ENCODE measurements at places on chromosomes 13 and 19.

DNA sequence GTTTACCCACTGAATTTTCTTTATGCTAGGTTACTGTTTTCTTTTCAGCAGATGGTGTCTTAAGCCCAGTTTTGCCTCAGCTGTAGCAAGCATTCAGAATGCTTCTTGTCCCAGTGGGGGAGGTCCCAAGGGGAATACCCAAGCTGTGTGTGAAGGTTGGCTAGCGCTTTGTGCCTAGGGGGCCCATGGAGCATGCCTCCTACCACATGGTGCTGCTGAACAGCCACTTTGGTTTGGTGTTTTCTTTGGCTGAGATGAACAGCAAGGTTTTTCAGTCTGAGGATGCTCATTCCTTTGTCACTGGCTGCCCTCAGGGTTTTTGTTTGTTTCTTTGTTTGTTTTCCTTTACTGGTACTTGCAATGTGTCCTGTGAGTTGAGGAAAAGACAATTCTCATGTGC is 99.0 kb downstream of the PCDH20 start:
- H3K27me3 ChIP-seq = no peaks in the 10 kb centered on the region
- no peak for DNase-seq

DNA sequence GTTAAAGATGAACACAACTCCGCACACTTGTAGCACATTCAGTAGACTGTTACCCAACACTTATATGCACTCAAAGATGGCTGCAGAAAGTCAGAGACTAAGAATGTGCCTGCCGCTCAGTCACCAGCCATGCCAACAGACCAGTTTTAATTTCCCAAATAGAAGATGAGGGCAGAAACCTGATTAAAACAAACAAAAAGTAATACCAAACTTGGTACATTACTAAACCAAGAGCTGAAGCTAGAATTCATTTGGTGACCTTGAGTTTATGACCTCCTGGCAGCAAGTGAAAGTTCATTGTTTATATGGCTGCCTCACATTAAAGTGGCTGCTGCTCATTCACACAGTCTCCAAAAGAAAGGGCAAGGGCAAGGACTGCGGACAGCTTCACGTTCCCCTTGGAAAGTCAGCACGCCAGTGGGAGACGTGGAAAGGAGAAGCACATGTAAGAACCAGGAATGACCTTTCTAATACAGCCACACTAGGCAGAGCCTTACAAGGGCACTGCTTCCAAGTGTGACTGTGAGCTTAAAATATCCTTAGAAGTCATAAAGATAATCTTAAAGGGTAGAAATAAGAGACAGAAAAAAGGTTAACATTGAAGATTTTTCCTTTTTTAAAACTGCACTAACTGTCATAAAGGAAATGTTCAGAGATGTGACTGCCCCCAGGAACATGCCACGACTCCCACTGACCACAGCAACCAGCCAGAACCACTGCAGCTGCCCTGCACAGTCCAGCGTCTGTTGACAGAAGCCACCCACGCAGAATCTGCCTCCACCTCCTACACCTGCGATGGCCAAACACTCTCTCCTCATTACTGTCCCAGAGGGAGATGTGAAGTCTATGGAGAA is 73.5 kb downstream of the STK24 start:
- no peaks in the 10 kb centered on the region for H3K27me3 ChIP-seq
- DNase-seq = no peak
- H3K4me1 ChIP-seq = peaks cover 62% of the 10 kb centered on the region
- peaks cover 9% of the 10 kb centered on the region for H3K36me3 ChIP-seq
- no peak overlapping the region for H3K4me3 ChIP-seq

DNA sequence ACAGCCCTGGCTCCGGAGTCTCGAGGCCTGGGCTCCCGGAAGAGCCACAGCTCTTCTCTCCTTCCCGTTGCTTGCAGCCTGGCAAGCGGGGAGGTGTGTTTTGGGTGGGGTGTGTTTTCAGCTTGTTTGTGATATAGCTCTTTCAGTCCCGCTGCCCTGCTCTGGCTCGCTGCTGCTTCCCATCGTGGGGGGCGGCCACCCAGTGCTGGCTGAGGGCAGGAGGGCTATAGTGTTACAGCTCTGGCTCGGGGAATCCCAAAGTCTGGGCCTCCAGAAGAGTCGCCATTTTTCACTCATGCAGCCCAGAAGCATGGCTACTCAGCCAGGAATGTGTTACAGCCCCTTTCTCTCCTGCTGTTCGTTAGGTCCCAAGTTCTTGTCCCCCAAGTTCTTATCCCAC is 2.2 kb upstream of the ZNF256 start:
- peaks cover 7% of the 10 kb centered on the region for H3K4me1 ChIP-seq
- H3K4me3 ChIP-seq = no peak overlapping the region
- DNase-seq = no peak
- no peaks in the 10 kb centered on the region for H3K27me3 ChIP-seq

DNA sequence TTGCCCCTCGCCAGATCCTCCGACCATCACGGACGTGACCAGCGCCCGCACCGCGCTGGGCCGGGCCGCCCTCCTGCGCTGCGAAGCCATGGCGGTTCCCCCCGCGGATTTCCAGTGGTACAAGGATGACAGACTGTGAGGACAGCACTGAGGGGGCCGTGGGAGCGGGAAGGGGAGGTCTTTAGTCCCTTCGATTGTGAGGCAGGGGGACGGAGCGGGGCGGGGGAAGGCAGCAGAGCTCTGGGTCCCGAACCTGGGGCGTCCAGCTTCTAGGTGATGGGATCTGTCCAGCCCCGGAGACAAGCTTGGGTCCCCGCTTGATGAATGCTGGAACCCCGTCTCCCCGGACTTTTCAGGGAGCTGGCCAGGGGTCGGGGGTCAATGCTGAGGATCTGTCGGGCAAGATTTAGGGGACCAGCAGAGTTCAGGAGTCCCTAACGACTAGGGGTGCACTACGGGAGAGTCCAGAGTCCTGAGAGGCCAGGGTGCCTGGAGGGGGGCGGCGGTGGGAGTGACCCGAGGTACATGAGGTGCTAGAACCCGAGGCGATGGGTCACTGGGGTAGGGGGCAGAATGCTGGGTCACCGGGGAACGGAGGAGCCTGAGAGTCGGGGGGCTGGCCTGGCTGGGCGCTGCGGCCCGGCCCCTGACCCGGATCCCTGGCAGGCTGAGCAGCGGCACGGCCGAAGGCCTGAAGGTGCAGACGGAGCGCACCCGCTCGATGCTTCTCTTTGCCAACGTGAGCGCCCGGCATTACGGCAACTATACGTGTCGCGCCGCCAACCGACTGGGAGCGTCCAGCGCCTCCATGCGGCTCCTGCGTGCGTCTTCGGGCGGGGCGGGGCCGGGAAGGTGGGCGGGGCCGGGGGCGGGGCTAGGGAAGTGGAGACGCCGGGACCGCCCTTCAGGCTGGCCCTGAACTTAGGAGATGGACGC is 14.6 kb downstream of the VSIG10L start:
- peaks cover 16% of the 10 kb centered on the region for H3K4me1 ChIP-seq
- no peak overlapping the region for H3K27ac ChIP-seq
- H3K36me3 ChIP-seq = no peaks in the 10 kb centered on the region
- no peaks in the 10 kb centered on the region for H3K27me3 ChIP-seq
- peak; percentile 89 for DNase-seq

DNA sequence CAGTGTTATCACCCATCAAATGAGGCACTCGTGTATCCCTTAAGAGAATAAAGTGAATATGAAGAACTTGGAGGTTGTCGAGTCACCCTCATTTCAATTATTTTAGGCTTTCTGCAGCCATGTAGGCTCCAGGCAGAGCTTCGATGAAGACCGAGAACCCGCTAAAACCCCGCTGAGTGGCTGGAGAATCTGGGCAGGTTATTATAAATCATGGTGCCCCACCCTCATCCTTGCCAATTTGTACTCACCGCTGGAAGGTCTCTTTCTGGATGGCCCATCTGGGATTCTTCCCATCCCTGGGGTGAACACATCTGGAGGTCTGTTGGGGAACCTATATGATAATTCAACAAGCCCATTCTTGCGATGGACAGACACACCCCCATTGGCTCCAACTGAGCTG is 190.8 kb downstream of the ZNF536 start:
- no peak overlapping the region for H3K27ac ChIP-seq
- H3K36me3 ChIP-seq = no peaks in the 10 kb centered on the region
- no peak overlapping the region for H3K4me3 ChIP-seq
- DNase-seq = no peak
- H3K4me1 ChIP-seq = no peaks in the 10 kb centered on the region
- no peaks in the 10 kb centered on the region for H3K27me3 ChIP-seq

- H3K27ac ChIP-seq = no peak overlapping the region
- H3K4me3 ChIP-seq = no peak overlapping the region
- H3K27me3 ChIP-seq = no peaks in the 10 kb centered on the region
Measured at GRCh38 chr19:28126135-28126898, 1086.6 kb downstream of the UQCRFS1 start.

DNA sequence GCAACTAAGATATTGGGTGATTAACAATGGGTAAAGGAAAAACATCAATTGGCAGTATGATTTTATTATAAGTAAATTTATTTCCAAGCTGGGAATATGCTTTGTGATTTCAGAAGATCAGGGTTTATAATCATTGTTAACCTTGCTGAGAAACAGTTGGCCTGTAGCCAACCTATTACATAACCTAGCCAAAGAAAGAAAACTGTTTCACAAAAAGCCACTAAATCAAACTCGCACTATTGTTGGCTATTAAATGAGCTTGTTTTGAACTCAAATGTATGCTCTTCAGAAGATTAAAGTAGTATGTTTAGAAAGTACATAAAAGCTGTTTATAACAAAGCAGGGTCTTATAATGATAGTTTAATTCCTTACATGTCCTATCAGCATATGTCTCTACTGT is 151.7 kb downstream of the LHFPL6 start:
- no peak for DNase-seq
- no peak overlapping the region for H3K27ac ChIP-seq
- H3K4me3 ChIP-seq = no peak overlapping the region
- no peaks in the 10 kb centered on the region for H3K36me3 ChIP-seq

- H3K27ac ChIP-seq = peak overlapping the region; percentile 72
- H3K4me3 ChIP-seq = peak overlapping the region; percentile 18
- H3K36me3 ChIP-seq = no peaks in the 10 kb centered on the region
- H3K4me1 ChIP-seq = peaks cover 22% of the 10 kb centered on the region
Measured at GRCh38 chr19:6092329-6093286, 17.7 kb downstream of the RFX2 start.

DNA sequence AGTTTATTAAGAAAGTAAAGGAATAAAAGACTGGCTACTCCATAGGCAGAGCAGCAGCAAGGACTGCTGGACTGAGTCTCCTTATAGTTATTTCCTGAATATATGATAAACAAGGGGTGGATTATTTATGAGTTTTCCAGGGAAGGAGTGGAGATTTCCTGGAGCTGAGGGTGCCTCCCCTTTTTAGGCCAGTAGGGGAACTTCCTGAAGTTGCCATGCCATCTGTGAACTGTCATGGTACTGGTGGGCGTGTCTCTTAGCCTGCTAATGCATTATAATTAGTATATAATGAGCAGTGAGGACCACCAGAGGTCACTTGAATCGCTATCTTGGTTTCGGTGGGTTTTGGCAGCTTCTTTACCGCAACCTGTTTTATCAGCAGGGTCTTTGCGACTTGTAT is 13.5 kb downstream of the ZSCAN5A start:
- no peak for DNase-seq
- no peaks in the 10 kb centered on the region for H3K4me1 ChIP-seq
- H3K27me3 ChIP-seq = no peaks in the 10 kb centered on the region
- peaks cover 29% of the 10 kb centered on the region for H3K36me3 ChIP-seq

- H3K27ac ChIP-seq = no peak overlapping the region
- H3K27me3 ChIP-seq = no peaks in the 10 kb centered on the region
- no peak overlapping the region for H3K4me3 ChIP-seq
- no peaks in the 10 kb centered on the region for H3K36me3 ChIP-seq
- no peaks in the 10 kb centered on the region for H3K4me1 ChIP-seq
Measured at GRCh38 chr13:31805841-31806240, 66.5 kb downstream of the RXFP2 start.

GRCh38 chr13:63514886-63515285 is 2099.2 kb upstream of the PCDH20 start:
- no peak for DNase-seq
- no peak overlapping the region for H3K4me3 ChIP-seq
- no peaks in the 10 kb centered on the region for H3K4me1 ChIP-seq
- no peaks in the 10 kb centered on the region for H3K36me3 ChIP-seq
- H3K27me3 ChIP-seq = no peaks in the 10 kb centered on the region

DNA sequence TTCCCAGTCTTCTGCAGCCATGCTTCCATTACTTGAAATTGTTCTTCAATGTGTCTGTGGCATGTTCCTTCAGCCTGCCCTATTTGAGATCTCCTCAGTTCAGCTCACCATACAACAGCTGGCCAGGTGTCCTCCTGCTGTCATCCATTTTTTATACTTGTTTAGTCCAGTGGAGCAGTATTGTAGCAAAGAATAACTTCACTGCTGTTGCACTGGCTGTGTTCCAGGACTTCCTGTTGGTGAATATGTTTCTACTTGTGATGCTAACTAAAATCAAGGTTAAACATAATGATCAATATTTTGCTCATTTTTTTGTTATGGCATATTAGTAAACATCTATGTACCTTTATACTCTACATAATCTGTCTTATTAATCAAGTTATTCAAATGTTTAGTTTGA is 1394.1 kb downstream of the PCDH9 start:
- no peaks in the 10 kb centered on the region for H3K36me3 ChIP-seq
- H3K27me3 ChIP-seq = no peaks in the 10 kb centered on the region
- DNase-seq = no peak
- no peak overlapping the region for H3K4me3 ChIP-seq

- H3K27ac ChIP-seq = no peak overlapping the region
- no peak overlapping the region for H3K4me3 ChIP-seq
- H3K27me3 ChIP-seq = no peaks in the 10 kb centered on the region
- H3K36me3 ChIP-seq = no peaks in the 10 kb centered on the region
- DNase-seq = no peak
- H3K4me1 ChIP-seq = no peaks in the 10 kb centered on the region
Measured at GRCh38 chr13:80082396-80083080, 258.4 kb downstream of the SPRY2 start.

DNA sequence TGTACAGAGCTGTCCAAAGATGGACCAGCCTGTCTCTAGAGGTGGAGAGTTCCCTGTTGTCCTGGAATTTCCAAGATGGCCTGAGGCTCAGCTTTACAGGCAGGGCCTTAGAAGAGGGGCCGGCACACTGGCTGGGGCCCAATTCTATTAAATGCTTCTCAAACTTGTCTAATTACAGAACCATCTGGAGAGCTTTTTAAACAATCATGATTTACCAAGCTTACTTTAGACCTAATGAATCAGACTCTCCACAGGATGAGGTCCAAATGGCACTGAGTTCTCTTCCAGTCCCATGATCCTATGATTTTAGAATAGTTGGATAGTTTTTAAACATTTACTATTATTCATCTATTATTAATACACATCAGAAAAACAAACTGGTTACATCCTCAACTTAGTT is 123.5 kb downstream of the DNAJC3 start:
- H3K4me1 ChIP-seq = no peaks in the 10 kb centered on the region
- no peak for DNase-seq
- no peaks in the 10 kb centered on the region for H3K36me3 ChIP-seq
- no peaks in the 10 kb centered on the region for H3K27me3 ChIP-seq

GRCh38 chr13:67519356-67519755 is 289.2 kb upstream of the PCDH9 start:
- no peak overlapping the region for H3K4me3 ChIP-seq
- H3K27me3 ChIP-seq = no peaks in the 10 kb centered on the region
- no peak for DNase-seq
- H3K27ac ChIP-seq = no peak overlapping the region
- no peaks in the 10 kb centered on the region for H3K4me1 ChIP-seq

Measured in upper lobe of left lung (tissue), 6 donors.